ENCODE measurements at places on chromosomes 16 and 17.

DNA sequence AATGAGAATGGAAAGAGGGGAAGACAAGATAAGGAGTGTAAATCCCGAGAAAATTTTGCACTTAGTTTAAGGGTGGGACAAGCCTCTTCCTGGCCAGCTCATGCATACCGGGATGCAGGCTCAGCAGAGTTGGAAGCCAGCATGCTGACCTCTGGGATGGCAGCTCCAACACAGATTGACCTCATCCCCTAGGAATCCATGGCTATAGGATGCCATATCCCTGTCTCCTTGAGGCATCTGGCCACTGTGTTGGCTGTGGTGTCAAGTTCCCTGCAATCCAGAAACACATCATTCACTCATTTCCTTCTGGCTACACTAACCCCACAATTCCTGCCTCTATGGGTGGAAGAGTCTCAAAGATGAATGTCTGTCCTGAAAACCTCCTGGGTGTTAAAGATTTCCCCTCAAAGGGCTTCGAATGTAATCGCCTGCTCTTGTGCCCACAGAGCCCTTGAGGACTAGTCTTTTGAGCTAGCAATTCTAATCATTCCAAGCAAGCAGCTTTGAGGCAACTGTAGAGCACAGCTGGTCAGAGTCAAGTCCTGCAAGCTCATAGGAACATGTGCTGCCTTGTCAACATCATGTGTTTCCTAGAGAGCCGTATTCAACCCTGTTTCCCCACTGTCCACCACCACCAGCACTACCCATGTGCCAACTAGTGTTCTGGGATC lies 141.4 kb downstream of the PMP22 start:
- DNase-seq: no peak

DNA sequence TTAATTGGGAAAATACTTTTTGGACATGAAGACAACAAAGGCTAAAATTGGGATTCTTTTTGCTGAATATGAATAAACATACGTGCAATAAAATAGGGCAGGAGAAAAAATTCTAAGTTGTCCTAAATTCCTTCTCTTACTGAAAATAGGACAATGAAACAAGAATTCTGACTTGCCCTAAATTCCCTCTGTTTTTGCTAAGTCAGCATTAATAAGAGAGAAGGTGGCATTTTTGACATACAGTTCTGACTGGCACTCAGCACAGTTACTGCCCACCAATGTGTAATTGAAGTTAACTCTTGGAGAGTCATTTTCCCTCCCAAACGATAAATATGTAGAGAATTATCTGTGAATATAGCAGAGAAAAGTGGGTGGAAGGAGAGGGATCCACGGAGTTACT lies 1021.1 kb upstream of the CDH8 start:
- DNase-seq: no peak

DNA sequence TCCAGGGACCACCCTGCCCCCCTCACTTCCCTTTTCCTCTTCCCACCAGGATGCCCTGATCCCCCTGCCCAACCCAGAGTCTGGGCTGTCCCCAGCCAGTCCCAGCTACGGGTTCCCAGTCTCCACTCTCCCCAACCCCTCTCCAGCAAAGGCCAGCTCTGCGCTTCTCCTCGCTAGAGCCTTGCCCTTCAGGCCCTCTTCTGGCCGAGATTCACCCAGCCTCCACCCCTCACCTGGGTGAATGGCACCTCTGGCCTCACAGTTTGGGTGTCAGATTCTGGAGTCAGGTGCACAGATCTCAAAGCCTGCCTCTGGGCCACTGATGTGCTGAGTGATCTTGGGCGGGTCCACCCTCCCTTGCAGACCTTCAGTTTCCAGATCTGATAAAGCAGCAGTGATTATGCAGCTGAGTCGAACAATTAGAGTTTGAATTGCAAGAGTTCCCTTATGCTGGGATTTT lies 185.6 kb upstream of the TNRC6C start:
- no peak for DNase-seq

GRCh38 chr16:49620869-49621240 lies 235.1 kb downstream of the ZNF423 start:
- DNase-seq: peak; percentile 58

DNA sequence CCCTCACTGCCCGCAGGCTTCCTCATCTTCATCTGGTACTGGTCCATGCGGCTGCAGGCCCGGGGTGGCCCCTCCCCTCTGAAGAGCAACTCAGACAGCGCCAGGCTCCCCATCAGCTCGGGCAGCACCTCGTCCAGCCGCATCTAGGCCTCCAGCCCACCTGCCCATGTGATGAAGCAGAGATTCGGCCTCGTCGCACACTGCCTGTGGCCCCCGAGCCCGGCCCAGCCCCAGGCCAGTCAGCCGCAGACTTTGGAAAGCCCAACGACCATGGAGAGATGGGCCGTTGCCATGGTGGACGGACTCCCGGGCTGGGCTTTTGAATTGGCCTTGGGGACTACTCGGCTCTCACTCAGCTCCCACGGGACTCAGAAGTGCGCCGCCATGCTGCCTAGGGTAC lies 4.7 kb upstream of the ADGRG3 start:
- DNase-seq: no peak

GRCh38 chr16:20610892-20611349 lies 34.8 kb upstream of the ACSM2B start:
- no peak for DNase-seq

- DNase-seq: peak; percentile 32
Measured at GRCh38 chr17:10033959-10034358, 128.9 kb upstream of the RCVRN start.

DNA sequence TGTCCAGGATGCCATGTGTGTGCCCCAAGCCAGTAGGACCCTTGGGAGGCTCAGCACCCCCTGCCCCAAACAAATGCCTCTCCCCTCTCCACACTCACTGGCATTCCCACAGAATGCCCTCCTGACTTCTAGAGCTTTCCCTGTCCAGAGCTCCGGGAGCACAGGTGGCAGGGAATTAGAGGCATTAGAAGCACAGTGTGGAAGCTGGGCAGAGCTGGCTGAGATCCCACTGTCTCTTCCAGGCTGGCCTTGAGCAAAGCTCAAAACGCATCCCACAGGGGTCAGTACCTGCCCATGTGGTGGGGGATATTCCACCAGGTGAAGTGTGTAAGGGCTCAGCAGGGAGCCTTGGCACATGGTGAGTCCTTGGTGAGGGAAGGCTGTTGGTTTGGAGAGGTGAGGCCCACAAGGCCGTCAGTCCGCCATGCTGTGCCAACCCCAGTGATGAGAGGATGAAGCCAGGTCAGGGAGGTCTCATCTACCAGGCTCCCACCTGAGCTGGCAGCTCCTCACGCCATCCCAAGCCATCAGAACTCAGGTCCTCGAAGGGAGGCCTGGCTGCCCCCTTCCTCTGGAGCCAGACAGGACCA lies 18.1 kb downstream of the ENDOV start:
- DNase-seq: no peak

DNA sequence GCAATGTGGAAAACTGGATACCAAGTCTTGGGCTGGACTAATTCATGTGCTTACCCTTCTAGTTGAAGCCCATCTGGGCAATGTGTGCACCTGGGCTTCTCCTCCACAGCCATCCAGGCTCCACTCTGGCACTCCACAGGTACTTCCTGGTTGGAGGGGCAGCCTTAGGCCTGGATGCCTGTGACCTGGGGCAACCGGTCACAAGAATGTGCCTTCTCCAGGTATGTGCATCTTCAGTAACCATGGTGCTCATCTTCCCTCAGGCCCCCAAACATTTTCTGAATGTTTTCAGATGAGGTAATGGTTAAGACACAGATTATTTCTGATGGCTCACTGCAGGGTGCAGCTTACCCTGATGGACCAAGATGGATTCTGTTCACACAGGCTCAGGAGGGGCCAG lies 11.1 kb downstream of the C16orf86 start:
- no peak for DNase-seq

DNA sequence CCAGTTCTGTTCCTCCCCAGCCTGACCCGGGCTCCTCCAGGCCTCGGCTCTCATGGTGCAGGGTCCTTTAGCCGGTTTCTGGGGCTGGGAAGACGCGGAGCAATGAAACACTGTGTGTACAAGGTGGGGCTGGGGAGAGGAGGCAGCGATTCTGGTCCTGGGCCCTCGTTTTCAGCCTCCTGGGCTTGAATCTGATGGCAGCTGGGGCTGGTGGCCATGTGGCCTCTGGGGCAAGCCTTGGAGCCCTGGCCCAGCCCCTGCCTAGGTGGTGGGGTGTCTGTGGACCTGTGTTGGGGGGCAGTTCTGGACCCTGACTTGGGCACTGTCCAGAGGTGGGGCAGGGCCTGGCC lies 4.1 kb downstream of the FOXJ1 start:
- no peak for DNase-seq

GRCh38 chr16:57049678-57050077 lies 42.7 kb upstream of the CPNE2 start:
- no peak for DNase-seq

DNA sequence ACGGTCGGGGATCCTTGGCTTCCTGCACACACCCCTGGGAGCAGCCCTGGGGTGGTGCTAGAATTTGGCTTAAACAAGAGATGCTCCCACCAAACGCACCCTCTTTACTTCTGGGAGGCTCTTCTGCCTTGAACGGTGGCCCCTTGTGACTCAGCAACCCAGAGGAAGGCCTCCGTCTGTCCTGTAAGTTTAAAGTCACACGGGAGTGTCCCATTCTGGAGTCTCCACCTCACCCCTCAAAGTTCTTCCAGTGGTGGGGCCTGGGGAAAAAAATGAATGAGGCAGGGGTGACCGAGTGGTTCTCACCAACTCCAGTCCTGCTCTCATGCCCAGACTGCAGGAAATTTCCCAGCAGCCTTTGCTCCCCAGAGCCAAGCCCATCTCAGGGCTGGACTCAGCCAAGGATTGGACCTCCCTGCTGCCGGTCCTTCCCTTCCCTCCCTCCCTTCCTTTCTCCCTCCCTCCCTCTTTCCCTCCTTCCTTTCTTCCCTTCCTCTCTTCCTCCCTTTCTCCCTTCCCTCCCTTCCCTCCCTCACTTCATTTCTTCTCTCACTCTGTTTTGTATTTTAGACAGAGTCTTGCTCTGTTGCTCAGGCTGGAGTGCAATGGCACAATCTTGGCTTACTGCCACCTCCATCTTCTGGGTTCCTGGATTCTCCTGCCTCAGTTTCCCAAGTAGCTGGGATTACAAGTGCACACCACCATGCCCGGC lies 11.4 kb downstream of the ITGAD start:
- no peak for DNase-seq

DNA sequence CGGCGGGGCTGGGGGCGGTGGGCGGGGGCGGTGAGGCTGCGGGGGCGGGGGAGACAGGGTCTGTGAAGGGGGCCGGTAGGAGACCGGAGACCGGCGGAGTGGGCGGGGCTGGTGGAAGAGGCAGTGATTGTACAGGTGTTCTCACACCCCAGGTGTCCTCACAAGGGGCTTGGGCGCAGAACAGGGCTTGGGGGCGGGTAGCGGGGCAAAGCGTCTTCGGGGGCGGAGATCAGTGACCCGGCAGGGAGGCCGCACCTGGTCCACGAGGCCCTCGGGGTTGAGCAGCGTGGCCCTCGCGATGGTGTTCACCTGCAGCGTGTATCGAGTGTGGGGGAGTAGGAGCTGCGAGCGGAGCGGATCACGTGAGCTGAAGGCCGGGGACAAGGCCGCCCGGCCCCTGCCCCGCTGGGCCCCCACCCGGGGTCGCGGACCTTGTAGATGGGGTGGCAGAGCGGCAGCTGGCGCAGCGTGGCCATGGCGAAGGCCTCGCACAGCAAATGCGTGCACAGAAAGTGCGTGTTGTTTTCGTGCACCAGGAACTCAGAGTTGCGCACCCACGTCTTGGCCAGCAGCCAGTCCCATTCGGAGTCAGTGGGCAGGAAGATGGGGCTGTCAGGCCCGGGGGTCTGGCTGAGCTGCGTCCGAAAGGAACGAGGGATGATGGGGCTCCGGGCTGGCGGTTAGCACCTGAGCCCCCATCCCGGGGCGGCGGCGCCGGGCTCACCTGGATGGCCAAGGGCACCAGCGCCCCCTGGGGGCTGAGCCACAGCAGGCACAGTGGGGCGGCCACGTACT lies 8.5 kb downstream of the ALOXE3 start:
- DNase-seq: no peak

DNA sequence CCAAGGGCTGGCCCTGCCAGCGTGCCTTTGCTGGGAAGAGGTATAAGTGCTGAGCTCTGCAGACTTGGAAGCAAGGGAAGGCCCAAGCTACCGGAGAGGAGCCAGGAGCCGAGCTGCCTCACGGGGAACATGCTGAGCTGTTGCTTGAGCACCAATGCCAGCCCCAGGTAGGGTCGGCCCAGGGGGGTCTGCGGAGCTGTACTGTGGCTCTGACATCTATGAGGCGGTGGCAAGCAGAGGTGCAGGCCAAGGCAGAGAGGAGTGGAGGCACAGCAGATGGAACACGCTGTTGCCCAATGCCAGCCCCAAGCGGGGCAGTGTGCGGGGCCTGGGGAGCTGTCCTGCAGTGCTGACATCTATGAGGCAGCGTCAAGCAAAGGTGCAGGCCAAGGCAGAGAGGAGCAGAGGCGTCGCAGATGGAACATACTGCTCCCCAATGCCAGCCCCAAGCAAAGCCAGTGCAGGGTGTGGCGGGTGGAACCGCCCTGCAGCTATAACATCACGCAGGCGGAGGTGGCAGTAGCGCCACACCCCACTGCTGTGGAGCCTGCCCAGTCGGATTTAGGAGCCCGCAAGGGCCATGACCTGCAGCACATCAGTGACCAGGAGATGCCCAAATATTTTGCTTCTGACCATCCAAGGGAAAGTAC lies 10.0 kb downstream of the GGA2 start:
- no peak for DNase-seq

- DNase-seq: no peak
Measured at GRCh38 chr17:82775001-82775823, 23.3 kb downstream of the TBCD start.

Data from C1 segment of cervical spinal cord (tissue), 14 donors.